Subcutaneous adipose tissue (tissue), 4 donors: ENCODE measurements at places on chromosomes 13 and 19. TPM values are rescaled to one million over a fixed set of nuclear protein-coding genes. Genes with fewer than 3 reads are reported as not detected.

Gene CLC
- not detected for total RNA-seq

Gene DPP9
- 109 TPM for total RNA-seq

Gene CCDC169
- not detected for total RNA-seq

Gene FXYD3
- 2.0 TPM for total RNA-seq
